ENCODE measurements at places on chromosomes 13 and 19. TPM values are rescaled to one million over a fixed set of nuclear protein-coding genes. Genes with fewer than 3 reads are reported as not detected.
A peak's percentile ranks its signal among the peaks of the same experiment; 100 is the strongest.

- no peaks in the 10 kb centered on the region for H3K27me3 ChIP-seq
- H3K4me1 ChIP-seq: no peaks in the 10 kb centered on the region
- H3K4me3 ChIP-seq: no peak overlapping the region
- no peak overlapping the region for H3K27ac ChIP-seq
These were observed 17.2 kb upstream of the CRTC1 start for GRCh38 chr19:18666317-18666716.

DNA sequence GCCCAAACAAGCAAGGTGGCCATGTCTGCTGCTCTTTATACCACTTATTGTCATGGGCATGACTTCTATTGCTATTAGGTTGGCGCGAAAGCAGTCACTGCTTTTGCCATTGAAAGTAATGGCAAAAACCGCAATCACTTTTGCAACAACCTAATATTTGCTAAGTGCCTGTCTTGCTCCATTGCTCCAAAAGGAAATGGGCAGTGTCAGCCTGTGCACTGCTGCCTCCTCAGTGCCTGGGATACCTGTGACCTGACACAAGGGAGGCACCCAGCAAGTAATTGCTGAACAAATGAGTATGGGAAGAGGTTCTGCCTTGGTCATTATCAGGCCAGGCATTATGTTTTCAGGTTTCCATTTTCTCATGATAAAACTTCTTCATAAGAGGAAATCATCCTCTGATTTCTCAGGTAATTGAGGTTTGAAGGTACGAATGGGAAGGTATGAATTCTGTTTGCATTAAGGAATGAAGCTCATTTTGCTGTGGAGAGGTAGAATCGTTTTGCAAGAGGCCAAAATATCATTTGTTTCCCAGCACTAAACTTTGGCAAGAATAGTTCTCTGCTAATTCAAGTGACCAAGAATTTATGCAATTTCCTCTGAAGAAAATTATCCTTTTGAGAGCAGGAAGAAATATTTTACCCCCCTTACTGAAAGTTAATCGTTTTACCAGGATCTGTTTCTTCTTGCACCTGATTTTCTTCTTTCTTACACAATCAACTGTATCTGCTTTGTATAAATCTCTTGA lies 128.4 kb upstream of the SPRY2 start:
- peak overlapping the region; percentile 78 for H3K27ac ChIP-seq
- no peak for DNase-seq
- H3K36me3 ChIP-seq: no peaks in the 10 kb centered on the region

DNA sequence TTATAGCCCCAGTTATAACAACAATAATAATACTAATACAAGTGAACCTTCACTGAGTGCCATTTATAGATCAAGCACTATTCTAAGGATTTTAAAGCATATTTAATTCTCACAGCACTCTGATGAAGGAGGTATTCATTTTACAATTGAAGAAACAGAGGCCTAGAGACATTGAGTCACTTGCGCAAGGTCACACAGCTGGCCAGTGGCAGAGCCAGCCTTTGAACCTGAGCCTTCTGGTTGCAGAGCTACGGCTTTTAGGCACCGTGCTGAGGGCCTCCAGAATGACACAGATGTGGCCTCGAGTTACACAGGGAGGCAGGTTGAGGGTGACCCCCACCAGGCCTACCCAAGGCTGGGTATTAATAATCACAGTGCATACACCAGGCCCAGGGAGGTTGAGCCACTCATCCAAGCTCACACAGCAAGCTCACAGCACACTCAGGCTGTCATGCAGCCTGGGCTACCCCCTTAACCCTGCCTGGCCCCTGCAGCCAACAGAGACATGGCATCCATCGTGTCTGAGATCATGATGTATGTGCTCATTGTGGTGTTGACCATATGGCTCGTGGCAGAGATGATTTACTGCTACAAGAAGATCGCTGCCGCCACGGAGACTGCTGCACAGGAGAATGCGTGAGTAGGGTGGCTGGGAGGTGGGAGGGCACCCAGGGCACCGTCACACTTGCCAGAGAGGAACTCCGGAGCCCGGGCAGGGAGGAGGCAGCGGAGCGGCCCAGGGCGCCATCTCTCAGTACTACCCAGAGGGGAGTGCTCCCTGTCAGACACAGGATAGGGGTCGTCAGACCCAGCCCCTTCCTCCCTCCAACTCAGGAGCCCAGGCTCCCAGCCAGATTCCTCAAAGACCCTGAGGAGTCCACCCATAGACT lies 2.7 kb upstream of the HPN start:
- no peaks in the 10 kb centered on the region for H3K27me3 ChIP-seq

DNA sequence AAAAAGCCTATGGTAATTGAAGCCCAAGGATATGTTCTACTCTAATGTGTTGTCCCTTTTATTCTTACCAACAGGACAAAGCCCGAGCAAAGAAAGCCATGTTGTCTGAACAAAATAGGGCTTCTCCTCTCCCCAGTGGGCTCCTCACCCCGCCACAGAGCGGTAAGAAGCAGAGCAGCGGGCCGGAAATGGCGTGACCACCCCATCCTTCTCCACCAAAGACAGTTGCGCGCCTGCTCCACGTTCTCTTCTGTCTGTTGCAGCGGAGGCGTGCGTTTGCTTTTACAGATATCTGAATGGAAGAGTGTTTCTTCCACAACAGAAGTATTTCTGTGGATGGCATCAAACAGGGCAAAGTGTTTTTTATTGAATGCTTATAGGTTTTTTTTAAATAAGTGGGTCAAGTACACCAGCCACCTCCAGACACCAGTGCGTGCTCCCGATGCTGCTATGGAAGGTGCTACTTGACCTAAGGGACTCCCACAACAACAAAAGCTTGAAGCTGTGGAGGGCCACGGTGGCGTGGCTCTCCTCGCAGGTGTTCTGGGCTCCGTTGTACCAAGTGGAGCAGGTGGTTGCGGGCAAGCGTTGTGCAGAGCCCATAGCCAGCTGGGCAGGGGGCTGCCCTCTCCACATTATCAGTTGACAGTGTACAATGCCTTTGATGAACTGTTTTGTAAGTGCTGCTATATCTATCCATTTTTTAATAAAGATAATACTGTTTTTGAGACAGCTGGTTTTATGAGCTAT lies 12.0 kb downstream of the CCNE1 start:
- no peaks in the 10 kb centered on the region for H3K4me1 ChIP-seq
- no peaks in the 10 kb centered on the region for H3K27me3 ChIP-seq
- no peak overlapping the region for H3K4me3 ChIP-seq
- no peaks in the 10 kb centered on the region for H3K36me3 ChIP-seq
- no peak for DNase-seq

DNA sequence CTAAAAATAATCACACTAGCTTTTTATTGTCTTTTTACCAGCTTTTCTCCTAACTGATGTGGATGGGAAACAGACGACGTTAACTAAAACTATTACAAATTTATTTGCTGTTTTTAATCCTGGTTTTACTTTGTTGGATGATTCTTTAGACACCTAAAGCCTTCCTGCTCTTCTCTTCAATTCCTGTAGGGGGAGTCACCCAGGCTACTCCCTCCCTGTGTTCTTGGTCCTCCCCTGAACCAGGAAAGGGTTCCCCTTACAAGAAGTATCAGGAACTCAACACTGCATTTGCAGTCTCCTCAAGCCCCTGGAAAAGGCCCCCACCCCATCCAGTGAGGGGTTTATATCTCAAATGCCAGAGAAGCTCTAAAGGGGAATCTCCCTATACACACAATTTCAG lies 206.1 kb downstream of the SUCLA2 start:
- no peaks in the 10 kb centered on the region for H3K4me1 ChIP-seq
- H3K27me3 ChIP-seq: no peaks in the 10 kb centered on the region
- H3K27ac ChIP-seq: no peak overlapping the region
- H3K36me3 ChIP-seq: no peaks in the 10 kb centered on the region
- DNase-seq: no peak

GRCh38 chr19:10149427-10149826 lies 29.7 kb upstream of the EIF3G start:
- DNase-seq: no peak
- H3K4me1 ChIP-seq: no peaks in the 10 kb centered on the region
- H3K36me3 ChIP-seq: no peaks in the 10 kb centered on the region
- no peaks in the 10 kb centered on the region for H3K27me3 ChIP-seq
- H3K4me3 ChIP-seq: no peak overlapping the region

The AP1M2 gene
- total RNA-seq: 14.9 TPM

Measured in uterus (tissue), 4 donors.